ENCODE measurements at places on chromosomes 2 and 18.

DNA sequence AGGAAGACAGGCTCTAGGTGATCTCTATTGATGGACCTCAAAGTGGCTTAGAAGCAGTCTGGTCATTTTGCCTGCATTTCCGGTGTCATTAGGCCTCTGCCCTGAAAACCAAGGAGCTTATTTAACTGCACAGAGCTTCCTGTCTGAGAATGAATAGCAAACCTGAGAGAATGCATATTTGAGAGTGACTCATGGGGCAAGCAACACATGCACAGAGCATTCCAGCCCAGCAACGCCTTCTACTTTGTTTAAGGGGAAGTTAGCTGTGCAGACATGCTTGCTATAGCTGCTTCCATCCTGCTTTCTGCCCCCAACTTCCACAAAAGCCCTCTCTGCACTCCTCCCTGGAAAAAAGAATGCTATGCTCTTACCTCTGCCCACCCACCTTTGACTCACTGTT, 232.8 kb downstream of the GRB14 start:
- DNase-seq = no peak

DNA sequence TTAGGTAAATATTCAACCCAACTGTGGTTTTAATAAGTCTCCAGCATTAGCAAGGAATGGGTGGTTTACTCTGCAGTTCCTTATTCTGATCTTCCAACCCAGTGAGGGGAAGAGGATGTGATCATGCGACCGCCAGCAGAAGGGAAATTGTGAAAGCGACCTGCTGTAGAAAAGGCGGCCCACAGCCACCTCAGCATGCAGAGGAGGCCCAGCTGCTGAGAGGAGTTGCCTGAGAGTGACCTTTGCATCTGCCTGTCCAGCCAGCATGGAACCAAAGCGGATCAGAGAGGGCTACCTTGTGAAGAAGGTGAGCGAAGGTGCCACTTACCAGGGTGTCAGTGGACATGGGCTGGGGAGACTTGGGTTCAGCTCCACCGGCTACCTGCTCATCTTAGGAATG, at the start of gene PLEK:
Gene PLEK, plus strand, starts transcription at position 196 of the 400 bp plus-strand sequence. Its CDS starts 70 bp downstream, at position 266.
- DNase-seq = peak; percentile 73

DNA sequence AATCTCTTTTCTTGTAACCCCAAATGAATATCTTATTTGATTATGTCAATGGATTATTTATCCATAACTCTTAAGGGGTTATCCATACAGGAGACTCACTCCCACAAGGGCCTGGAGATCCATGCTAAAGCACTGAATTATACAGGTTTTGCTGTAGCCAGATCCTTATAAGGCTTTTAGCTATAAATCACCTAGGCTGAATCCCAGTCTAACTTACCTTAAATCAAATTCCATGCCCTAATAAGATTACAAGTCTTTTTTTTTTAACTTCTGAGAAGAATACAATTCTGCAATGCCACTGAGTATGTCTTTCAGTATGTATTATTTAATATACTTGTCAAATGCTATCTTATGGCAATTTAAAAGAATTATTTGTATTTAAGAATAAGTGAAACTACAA, 340.5 kb downstream of the NBAS start:
- no peak for DNase-seq

DNA sequence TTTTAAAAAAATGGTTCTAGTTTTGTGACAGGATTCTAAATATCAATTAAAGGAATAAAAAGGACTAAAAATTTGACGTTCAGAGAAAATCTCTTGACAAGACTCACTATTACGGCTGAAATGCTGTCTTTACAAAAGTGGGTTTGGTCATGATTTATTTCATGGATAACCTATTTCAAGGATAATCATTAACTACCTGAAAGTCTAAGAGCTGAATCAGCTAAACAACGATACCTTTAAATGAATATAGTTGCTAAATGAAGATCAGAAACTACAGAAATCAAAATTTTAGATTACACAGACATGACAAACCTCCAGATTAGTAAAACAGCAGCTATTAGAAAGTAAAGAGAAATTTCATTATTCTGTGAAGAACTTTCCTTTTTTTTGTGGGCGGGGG, 35.7 kb downstream of the RTTN start:
- no peak for DNase-seq

- DNase-seq = no peak
Measured at GRCh38 chr2:94956797-94957391, 68.6 kb upstream of the MAL start.

- DNase-seq = no peak
Measured at GRCh38 chr2:25385910-25386309, 44.2 kb upstream of the DNMT3A start.

- no peak for DNase-seq
Measured at GRCh38 chr18:32771169-32771751, 1.6 kb downstream of the KLHL14 start.

DNA sequence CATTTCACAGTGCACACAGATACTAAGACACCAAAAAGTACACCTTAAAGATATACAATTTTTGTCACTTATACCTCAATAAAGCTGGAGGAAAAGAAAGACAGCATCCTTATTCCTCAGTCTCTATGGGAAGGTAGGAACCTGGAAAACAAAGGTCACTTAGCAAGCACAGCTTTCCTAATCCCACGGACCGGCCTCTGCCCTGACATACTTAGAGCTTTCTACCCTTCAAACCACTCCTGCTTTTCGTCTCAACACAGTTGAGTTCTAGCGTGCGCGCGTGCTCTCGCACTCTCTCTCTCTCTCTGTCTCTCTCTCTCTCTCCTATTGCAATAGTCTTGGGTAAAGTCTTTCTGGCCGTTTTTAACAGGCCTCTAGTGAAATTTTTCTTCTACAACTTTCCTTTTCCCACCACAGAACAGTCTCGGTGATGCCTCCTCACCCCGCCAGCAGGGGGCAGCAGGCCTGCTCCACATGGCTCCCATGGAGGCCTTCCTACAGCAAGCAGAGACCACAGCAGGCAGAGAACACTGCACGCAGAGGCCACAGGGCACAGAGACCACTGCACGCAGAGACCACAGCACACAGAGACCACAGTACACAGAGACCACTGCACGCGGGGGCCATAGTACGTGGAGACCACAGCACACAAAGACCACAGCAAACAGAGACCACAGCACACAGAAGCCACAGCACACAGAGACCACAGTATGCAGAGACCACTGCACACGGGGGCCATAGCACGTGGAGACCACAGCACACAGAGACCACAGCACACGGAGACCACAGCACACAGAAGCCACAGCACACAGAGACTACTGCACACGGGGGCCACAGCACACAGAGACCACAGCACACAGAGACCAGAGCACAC, 106.9 kb downstream of the FBXO15 start:
- peak; percentile 24 for DNase-seq

- DNase-seq = no peak
Measured at GRCh38 chr18:77042583-77042982, 90.0 kb downstream of the MBP start.

DNA sequence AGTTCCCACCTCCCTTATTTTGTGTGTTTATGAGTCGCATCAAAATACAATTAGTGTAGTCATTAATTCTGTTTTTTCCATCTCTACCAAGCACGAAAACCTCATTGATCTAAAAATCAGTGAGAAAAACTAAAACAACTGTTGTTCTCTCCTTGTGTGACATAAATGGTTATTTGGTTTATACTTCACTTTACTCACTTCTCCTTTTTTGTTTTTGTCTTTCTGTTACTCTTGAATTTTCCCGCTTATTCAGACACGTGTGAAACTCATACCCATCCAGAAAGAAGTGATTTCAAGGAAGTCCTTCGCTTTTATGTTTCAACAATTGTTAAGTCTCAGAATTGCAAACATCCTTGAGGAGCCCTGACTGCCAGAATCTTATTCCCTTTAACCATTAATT, 121.6 kb downstream of the EML6 start:
- DNase-seq = no peak

DNA sequence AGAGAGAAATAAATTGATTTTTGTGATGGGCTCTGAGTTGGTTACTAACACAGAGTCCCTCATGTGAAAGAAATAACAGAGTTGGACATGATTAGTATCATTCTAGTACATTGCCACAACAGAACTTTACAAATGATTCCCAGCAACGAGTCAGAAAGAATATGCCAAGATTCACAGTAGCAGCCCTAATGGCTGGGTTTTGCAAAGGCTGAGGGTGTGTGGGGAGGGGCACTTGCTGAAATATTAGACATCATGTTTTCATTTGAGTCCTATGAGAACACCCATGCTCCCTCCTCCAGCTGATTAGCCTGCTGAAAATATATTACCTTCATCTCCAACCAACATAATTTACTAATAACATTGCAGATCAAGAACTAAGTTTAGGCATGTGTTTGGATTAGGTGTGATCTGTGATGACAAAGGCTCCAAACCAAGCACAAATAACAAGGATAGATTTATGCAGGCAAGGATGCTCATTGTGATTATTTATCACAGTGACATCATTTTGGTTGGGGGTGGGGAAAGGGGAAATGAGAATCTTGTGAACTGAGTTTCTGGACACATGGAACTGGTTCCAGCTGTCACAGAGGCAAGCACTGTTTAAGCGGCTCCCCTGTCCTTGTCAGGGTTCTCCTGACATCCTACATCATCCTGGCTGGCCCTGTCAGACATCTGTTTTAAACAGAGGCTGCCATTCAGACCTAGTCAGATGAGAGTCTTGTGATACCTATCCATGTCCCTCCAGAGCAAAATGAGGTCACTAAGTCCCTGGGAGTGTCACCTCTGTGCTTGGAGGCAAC, 205.8 kb upstream of the NCKAP5 start:
- no peak for DNase-seq

DNA sequence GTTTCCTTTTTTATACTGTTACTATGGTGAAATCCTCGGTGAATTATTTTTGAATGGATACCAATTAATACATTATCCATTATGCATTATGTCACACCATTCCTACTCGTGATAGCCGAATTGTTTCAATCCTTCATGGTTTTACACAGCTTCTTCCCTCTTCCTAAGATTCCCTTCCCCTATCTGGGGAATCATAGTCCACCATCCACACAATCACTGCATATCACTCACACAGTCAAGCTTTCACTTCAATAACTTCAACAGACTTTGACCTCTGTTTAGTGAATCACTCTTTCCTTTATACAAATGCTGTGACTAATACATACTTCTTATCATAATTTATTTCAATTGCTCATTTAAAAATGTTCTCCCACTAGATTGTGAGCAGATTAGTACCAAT, 1108.1 kb upstream of the LRRTM1 start:
- DNase-seq = no peak

DNA sequence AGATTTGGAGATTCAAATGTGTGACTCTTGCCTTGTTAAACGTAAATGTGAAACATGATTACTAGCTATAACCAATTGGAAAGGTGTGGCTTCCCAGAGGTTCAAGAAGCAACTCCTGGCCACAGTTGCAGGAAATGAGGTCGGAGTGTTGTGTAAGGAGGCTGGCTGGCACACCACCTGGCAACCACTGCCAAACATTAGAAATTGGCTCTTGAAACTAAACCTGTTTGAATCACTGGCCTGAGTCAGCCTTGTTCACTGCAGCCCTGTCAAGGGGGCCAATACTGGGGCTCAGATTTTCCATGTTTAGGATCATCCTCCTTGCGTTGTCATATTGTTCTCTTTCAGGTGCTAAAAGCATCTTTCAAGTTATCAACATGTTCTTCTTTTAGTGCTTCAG, 206.3 kb downstream of the ARL6IP6 start:
- no peak for DNase-seq

DNA sequence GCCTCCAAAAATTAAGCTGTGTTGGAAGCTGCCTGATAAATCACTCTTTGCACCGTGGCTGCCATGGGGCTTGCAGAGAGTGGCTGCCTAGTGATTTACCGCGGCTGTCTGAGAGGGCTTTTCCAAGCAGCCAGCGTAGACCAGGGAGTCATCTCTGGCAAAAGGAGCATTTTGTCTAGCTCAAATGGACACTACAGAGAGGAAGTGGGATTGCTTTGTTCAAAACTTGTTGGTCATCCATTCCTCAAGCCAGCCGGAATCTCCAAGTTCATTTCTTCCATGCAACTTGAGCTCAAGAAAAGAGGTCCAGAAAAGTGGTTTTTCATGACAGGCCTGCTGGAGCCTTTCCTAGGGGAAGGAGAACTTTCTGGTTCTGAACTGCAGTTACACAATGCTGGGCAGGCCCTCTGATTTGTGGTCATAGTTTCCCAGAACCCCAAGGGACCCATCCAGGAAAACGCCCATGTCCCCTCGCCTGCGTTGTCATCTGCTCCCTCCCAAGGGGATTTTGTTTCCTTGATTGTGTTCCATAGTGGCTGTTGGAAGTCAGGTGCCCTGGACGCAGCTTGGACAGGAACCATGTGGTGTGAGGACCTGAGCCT, 108.1 kb downstream of the TRIB2 start:
- DNase-seq = no peak

GRCh38 chr2:236874866-236875481, 210.7 kb upstream of the COPS8 start:
- DNase-seq = no peak

DNA sequence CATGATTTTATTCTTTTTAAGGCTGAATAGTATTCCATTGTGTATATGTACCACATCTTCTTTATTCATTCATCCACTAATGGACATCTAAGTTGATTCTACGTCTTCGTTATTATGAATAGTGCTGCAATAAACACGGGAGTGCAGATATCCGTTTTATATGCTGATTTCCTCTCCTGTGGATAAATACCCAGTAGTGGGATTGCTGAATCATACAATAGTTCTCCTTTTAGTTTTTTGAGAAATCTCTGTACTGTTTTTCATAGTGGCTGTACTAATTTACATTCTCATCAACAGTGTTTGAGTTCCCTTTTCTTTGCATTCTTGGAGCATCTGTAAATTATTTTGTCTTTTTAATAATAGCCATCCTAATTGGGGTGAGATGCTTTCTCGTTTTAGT, 114.5 kb downstream of the RGPD3 start:
- no peak for DNase-seq

- no peak for DNase-seq
Measured at GRCh38 chr2:216068-216467, 47.8 kb downstream of the SH3YL1 start.

- no peak for DNase-seq
Measured at GRCh38 chr18:53941601-53942338, 282.7 kb downstream of the MBD2 start.

GRCh38 chr2:71498261-71498701, 44.9 kb downstream of the DYSF start:
- DNase-seq = no peak

GRCh38 chr18:73638709-73639108, 508.9 kb downstream of the FBXO15 start:
- DNase-seq = no peak

GRCh38 chr2:1800716-1801388, 56.5 kb upstream of the PXDN start:
- no peak for DNase-seq

DNA sequence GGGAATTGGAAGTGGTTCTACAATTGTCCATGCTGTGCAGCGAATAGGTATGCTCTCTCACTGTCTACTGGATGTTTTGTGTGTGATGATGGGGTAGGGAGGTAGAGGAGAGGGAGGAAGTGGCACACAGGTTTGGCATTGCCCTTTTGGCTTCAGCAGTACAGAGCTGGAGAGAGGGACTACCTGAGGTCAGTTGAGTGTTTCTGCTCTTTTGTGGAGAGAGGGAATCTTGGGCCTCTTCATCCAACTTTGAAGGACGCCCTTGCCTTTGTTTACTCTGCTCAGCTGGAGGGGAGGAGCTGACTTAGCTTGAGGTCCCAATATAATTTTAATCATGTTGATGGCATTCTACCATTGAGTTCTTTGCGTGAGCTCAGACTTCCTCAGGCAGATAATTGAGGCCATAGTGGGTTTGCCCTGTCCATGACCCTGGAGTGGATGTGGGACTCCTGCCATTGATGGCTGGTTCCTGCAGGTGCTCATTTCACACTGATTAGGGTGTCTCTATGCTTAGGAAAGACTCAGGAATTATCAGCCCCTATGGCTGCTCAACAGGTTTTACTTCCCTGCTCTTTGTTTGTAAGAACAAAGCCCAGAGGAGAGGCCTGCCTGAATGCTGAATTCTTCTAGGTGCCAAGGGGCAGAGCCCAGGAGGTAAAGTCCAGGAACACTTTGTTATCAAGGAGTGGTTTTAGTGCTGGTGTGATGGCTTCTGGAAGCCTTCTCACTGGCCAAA, 7.2 kb downstream of the RPIA start:
- no peak for DNase-seq

All from stimulated activated naive B cell treated with anti-CD40 and anti-IgM and Interleukin-4, amounts not matched to agents 10 μg/mL and 1 μg/mL and 100 μg/mL, for 72 hours (primary cell).